Hematopoietic multipotent progenitor cell treated with erythropoietin and hydrocortisone succinate and interleukin-3 and kit ligand, for 8 days (in vitro differentiated cells): ENCODE measurements at places on chromosomes 4 and X.
A peak's percentile ranks its signal among the peaks of the same experiment; 100 is the strongest.

DNA sequence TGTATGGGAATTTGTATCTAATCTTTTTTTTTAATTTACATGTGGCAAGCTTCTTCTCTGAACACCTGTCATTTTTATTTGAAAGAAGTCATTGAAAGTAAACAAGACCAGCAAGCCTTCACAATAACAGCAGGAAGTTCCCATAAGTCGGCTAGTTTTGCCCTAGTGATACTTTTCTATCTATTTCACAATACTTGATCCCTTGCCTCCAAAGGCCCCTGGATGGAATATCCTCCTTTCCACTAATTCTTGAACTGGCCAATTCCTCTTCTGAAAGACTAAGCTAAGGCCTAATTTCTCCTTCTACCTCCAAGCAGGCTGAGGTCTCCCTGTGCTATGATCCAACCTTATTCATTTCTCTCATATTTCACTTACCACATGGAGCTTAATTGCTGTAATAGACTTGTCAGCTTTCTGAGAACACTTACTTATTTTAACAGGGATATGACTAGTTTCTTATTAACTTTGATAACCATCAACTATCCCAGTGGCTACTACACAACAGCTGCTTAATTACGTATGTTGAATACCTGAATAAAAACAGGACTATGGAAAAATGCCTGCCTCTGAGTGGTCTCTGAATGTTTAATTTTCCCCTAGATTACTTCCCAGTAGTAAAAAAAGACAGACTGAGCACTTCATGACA is 194.2 kb downstream of the MAD2L1 start:
- DNase-seq: no peak

DNA sequence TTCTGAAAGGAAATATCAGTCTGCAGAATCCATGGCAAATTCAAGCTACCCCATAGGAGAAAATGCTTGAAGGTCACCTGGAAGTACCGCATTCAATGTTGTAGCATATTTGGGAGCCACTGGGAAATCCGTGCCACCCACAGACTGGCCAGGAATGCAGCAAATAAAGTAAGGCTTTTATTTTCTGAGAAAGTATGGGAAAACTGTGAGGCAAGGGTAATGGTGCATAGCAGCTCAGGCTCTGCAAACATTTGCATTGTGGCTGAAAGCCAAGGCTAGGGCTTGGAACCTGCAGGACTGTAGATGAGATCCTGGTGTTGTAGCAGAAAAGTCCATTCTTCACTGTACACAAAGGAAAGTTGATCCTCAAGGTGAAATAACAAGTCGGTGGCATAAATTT is 450.9 kb upstream of the NR3C2 start:
- no peak for DNase-seq

DNA sequence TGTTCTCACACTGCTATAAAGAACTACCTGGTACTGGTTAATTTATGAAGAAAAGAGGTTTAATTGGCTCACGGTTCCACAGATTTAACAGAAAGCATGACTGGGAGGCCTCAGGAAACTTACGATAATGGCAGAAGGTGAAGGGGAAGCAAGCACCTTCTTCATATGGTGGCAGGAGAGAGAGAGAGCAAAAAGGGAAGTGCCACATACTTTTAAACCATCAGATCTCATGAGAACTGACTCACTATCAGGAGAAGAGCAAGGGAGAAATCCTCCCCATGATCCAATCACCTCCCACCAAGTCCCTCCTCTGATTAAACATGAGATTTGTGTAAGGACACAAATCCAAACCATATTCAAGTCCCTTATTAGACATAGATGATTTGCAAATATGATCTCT is 12.3 kb upstream of the RAP2C start:
- no peak for DNase-seq

DNA sequence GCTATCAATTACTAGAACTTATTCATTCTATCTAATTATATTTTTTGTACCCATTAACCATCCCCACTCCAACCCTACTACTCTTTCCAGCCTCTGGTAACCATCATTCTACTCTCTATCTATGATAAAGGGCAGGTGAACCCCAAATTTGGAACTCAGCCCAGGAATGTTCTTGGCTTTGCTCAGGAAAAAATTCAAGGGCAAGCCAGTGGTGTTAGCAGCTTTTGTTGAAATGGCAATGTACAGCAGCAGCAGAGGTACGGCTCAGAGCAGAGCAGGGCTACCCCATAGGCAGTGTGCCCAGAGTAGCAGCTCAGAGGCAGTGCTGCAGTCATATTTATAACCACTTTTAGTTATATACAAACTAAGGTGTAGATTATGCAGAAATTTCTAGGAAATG is 138.2 kb downstream of the RNF150 start:
- DNase-seq: no peak

DNA sequence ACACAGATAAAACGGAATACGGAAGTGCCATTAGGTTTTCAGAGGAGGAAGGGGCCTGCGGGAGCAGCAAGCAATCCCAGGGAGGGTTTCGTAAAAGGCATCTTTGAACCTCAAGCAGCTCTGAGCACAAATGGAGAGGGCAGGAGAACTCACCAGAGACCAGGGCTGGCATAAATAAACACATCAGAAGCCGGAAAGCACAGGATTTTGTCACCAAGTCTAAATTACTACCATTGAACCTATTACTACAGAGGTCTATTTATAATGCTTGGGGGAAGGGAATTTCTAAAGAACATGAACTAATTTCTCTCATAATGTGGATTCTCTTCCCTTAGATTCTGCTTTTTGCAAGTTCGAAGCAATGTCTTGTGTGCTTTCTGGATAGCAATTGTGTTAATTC is 39.6 kb upstream of the MBTPS2 start:
- no peak for DNase-seq

DNA sequence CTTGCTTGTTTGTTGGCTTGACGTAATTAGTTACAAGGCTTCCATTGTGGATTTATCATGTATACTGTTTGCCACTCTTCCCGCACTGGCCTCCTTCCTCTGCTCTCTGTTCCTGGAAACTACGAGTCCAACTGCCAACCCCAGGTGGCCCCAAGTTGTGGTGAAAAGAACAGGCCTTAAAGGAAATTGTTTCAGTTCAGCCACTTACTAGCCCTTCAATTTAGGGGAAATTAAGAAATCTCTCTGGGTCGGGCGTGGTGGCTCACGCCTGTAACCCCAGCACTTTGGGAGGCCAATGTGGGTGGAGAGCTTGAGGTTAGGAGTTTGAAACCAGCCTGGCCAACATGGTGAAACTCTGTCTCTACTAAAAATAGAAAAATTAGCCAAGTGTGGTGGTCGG is 28.0 kb downstream of the RBM47 start:
- DNase-seq: peak; percentile 7

GRCh38 chr4:107831140-107831539 is 6.4 kb downstream of the SGMS2 start:
- no peak for DNase-seq

DNA sequence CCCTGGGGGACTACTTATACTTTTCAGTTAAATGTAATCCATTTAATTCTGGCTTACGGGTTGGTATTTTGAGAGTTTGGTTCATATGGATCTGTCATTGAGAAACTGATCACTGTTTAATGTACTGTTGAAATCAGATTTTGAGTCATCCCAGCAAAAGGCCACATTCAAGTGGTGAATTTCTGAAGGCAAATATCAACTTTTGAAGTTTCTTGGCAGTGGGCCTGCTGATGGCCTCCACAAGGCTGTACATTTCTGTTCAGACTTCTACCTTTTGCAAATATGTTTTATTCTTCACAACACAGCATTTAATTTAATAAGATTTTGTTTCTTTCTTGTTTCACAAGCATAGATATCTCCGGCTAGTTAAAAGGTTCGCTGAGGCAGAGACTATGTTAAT is 138.7 kb downstream of the PDGFC start:
- no peak for DNase-seq

GRCh38 chr4:17500574-17500973 is 11.3 kb downstream of the QDPR start:
- DNase-seq: no peak

DNA sequence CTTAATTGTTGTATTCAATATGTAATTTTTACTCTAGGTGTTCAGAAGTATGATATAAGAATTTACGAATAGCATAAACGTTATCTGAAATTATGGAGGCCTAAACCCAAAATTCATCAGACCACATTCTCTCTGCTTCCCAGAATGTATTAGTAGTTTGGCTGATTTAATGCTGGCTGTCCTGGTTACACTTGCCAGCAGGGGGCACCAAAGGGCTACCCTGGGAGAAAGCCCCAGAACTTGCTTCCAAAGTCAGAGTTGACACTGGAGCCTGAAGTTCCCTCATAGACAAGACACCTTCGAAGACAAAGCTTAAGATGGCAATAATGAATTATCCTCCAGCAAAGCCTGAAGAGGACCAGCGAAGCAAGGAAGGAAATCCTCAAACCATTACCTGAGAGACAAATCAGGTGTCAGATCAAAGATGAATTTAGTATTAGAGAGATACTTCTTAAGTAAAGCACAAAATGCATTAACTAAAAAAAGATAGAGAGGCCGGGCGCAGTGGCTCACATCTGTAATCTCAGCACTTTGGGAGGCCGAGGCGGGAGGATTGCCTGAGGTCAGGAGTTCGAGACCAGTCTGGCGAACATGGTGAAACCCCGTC is 11.3 kb upstream of the ANOS1 start:
- DNase-seq: peak; percentile 39

DNA sequence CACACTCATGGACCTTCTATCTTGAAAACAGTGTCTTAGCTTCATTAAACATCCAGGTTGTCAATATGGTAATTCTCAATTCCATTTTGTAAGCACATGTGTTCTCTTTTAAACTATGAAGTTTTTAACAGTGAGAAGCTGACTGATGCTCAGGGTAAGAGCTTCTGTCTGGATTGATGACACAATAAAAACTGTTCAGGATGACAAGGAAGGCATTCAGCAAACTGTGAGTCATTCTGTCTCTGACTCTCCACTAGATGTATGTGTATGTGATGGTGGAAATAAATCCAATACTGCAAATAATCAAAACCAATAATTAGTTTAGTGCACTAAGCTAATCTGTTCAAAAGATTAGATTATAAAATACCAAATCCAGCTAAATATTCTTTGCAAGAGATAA is 115.3 kb upstream of the ARX start:
- DNase-seq: no peak

DNA sequence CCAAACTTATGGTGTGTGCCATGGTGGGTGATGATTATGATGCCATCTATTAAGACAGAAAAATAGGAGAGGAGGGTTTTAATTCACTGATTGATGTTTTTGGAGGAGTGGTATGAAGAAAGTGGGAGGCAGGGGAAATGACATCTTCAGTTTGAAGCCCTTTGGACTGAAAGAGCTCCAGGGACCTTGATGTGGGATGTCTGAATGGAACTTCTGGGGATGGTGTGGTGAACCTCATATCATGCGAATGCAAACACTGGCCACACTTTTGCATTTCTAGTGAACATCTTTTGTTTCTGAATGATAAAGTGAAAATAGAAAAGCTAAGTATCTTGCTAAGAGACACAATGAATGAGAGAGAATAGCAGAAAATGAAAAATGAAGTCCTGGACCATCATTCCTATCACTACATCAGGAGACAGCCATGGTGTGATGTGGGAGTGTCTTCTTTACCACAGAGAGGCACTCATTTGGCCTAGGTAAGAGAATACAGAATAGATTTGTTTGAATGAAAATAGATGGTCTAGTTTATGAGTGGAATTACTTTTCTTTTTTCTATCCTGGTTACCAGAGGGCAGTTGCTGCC is 123.5 kb downstream of the ZNF827 start:
- no peak for DNase-seq

DNA sequence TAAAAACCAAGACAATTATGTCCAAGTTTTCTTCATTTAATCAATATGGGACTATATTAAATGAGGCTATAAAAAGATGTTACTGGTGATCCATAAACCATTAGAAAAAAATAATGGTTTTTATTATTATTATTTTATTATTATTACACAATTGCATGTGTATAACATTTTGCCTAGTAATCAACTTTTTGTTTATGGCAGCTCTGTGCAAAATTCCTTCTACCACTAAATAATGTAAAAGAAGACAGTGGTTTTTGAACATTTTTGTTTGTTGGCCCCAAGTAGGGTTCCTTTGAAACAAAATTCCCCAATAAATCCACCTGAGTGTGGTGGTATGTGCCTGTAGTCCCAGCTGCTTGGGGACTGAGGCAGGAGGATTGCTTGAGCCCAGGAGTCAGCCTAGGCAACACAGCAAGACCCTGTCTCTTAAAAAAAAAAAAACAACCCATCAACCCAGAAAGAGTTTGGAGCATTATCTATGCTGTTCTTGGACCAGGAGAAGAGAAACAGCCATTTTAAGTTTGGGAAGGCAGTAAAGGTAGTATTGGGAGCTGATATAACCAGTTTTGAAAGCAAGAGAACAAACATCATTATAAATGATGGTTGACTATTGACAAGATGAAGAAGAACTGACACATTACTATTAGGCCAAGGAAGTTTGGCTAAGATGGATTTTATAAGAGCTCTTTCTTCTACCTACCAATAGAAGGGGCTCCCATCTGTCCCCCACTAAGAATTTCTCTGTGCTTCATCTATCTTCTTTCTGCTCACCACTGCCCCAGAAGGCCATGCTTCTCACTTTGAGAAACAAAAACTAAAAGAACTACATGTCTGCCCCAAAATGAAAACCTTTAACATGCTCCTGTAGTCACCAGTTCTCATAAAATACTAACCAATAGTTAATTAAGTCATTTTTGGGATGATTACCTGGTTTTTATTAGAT is 2.2 kb downstream of the TMEM156 start:
- no peak for DNase-seq

DNA sequence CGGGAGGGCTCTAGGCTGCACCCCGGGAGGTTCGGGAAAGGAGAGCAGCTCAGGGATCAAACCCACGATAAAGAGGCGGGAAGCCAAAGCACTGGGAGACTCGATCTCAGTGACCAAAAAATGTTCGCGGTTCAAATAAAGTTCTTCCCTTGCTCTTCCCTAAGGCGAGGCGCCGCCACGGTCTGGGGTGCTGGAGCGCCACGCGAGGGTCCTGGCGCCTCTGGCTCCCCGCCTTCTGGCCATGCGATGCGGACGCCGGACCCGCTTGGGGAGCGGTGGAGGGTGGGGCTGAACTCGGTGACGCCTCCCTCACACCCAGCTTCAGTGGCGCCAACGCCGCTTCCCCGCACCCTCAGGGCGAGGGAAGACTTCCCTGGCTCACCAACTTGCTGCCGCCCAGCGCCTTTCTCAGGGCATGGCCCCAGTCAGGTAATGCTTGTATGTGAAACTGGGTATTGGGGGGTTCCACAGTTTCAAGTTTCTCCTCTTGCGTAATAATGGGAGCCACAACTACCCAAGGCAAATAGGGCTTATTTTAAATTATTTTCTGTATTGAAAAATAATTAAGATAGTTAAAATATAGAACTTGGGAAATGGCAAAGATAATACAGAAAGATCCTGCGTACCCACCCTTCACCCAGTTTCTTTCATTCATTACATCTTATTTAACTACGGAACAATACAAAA is at the start of gene QRFPR:
Gene QRFPR (minus strand): TSS at position 243 of the 687 bp plus-strand sequence. CDS start 371 bp downstream, outside the sequence.
- DNase-seq: no peak

- DNase-seq: no peak
Observed at GRCh38 chr4:48103483-48104139, 30.4 kb downstream of the TXK start.

DNA sequence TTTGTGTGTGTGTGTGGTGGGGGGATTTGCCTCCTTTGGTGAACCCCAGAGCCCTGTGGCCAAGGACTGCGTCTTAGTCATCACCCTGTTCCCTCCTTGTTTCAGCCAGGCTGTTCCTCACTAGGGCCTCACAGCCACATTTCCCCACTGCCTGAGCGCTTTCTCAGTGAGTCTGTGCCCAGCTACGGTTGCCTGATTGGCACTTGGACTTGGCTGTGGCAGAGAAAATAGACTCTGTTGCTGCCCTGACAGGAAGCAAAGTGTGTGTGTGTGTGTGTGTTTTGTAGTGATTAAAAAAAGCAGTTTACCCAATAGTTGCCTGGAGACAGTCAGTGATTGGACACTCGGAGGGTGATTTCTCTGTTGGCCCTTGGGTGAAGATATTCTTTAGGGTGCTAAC is 113.0 kb downstream of the UCHL1 start:
- DNase-seq: no peak

GRCh38 chr4:54447304-54447703 is 210.5 kb upstream of the KIT start:
- no peak for DNase-seq
